Right atrium auricular region (tissue), 2 donors: ENCODE measurements at places on chromosomes 11 and 22. TPM values are rescaled to one million over a fixed set of nuclear protein-coding genes. Genes with fewer than 3 reads are reported as not detected.

The SLC22A6 gene
- total RNA-seq = not detected

The NXPE1 gene
- total RNA-seq = not detected

The MYBPC3 gene
- 797 TPM for total RNA-seq

The LMNTD2 gene
- 0.86 TPM for total RNA-seq

The KLHL35 gene
- total RNA-seq = 0.20 TPM

The CD248 gene
- total RNA-seq = 10.7 TPM

The MS4A7 gene
- 16.0 TPM for total RNA-seq

DNA sequence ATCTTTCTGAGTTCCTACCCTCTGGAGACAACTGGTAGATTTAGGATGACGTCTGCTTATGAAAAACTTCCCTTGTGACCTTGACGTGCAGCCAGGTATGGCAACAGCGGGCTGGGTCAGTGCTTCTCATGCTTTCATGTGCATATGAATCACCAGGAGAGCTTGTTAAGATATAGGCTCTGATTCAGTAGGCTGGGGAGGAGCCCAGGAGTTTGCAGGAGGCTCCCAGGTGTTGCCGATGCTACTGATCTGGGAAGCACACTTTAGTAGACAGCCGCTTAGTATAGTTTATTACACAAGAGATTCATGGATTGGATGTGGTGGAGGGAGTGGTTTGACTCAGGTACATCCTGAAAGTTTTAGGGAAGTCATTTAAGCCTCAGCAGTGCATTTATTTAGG is 23.8 kb downstream of the DIXDC1 start:
- no peak overlapping the region for H3K4me3 ChIP-seq
- no peaks in the 10 kb centered on the region for H3K36me3 ChIP-seq
- no peak overlapping the region for H3K27ac ChIP-seq
- H3K4me1 ChIP-seq = no peaks in the 10 kb centered on the region

GRCh38 chr22:34943830-34944229 is 122.1 kb upstream of the ISX start:
- H3K4me3 ChIP-seq = no peak overlapping the region
- no peaks in the 10 kb centered on the region for H3K36me3 ChIP-seq
- no peaks in the 10 kb centered on the region for H3K4me1 ChIP-seq
- DNase-seq = no peak
- H3K27ac ChIP-seq = no peak overlapping the region

GRCh38 chr11:60193687-60194433 is 11.0 kb upstream of the MS4A6A start:
- DNase-seq = peak; percentile 72
- peaks cover 4% of the 10 kb centered on the region for H3K4me1 ChIP-seq
- no peak overlapping the region for H3K4me3 ChIP-seq
- H3K36me3 ChIP-seq = no peaks in the 10 kb centered on the region
- H3K27me3 ChIP-seq = no peaks in the 10 kb centered on the region

DNA sequence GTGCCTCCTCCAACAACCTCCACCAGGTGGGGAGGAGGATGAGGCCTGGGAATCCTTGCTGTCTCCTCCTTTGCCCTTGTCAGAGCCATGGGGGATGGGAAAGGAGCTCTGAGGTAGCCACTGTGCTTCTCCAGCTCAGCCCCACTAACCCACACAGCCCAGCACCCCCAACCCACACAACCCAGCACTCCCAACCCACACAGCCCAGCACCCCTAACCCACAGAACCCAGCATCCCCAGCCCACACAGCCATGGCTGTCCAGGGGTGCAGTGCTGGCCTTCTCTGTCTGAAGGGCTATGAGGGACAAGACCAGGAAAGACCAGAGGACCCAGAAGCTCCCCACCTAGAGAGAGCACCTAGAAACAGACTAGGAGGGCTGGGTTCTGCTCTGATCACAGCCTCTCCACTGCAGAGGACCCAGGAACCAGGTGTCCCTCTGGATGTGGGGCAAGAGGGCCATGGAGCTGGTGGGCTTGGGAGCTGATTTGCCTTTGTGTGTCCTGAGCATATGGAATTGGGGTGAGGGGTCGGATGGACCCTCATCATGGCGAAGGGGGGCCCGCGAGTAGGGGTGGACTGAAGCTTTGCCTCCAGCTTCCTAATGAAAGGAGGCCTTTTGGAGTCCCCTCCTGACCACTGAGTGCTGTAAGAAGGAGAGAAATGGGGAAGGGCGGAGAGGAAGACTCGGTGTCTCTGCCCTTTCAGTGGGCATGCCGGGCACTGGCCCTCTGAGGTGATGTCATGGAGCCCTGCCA is 117.6 kb upstream of the THY1 start:
- H3K4me1 ChIP-seq = no peaks in the 10 kb centered on the region
- no peaks in the 10 kb centered on the region for H3K36me3 ChIP-seq
- H3K27ac ChIP-seq = no peak overlapping the region
- H3K27me3 ChIP-seq = no peaks in the 10 kb centered on the region
- no peak overlapping the region for H3K4me3 ChIP-seq

- no peaks in the 10 kb centered on the region for H3K27me3 ChIP-seq
- H3K4me3 ChIP-seq = no peak overlapping the region
- H3K27ac ChIP-seq = no peak overlapping the region
- DNase-seq = no peak
- H3K36me3 ChIP-seq = no peaks in the 10 kb centered on the region
These were observed 390.5 kb downstream of the OR4C45 start for GRCh38 chr11:50423208-50423607.

DNA sequence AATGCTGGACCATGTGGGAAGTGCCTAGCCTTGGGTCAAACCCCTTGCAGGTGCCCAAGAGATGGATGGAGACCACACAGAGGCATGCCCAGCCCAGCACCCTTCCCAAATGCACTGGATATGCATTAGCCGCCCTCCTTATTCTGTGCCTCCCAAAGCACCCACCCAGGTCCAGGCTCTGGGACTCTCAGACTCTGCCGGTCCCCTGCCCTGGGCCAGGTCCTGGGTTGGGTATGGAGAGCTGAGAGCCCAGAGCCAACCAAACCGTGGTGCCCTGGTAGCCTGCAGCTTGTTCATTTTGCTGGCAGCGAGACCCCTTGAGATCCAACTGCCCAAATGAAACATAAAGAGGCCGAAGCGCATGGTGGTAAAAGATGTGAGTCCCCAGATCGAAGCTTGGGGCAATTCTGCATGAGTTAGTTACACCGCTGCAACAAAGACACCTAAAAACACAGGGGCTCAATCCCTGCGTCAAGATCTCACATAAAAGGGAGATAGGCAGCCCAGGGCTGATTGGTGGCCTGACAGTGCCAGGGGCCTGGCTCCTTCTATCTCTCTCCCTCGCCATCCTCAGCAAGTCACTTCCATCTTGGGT is 61.5 kb downstream of the MYEOV start:
- no peak overlapping the region for H3K4me3 ChIP-seq
- no peaks in the 10 kb centered on the region for H3K4me1 ChIP-seq

- H3K27ac ChIP-seq = no peak overlapping the region
- no peak overlapping the region for H3K4me3 ChIP-seq
- H3K36me3 ChIP-seq = peaks cover 71% of the 10 kb centered on the region
These were observed 40.4 kb downstream of the SERPIND1 start for GRCh38 chr22:20814221-20814808.

- no peak overlapping the region for H3K4me3 ChIP-seq
- no peaks in the 10 kb centered on the region for H3K4me1 ChIP-seq
- H3K27me3 ChIP-seq = no peaks in the 10 kb centered on the region
- DNase-seq = no peak
These were observed 121.6 kb downstream of the CASP12 start for GRCh38 chr11:104776501-104777170.

- no peak overlapping the region for H3K4me3 ChIP-seq
- no peaks in the 10 kb centered on the region for H3K36me3 ChIP-seq
- DNase-seq = no peak
- peak overlapping the region; percentile 57 for H3K27ac ChIP-seq
- H3K4me1 ChIP-seq = no peaks in the 10 kb centered on the region
These were observed 35.5 kb downstream of the FZD4 start for GRCh38 chr11:86919557-86920210.

GRCh38 chr22:47270463-47271135 is 508.1 kb downstream of the TBC1D22A start:
- no peaks in the 10 kb centered on the region for H3K27me3 ChIP-seq
- no peak overlapping the region for H3K27ac ChIP-seq
- no peak for DNase-seq
- no peaks in the 10 kb centered on the region for H3K4me1 ChIP-seq

GRCh38 chr22:50274311-50274710 is 4.1 kb upstream of the MAPK11 start:
- H3K4me3 ChIP-seq = no peak overlapping the region
- H3K27ac ChIP-seq = no peak overlapping the region
- no peaks in the 10 kb centered on the region for H3K4me1 ChIP-seq
- H3K36me3 ChIP-seq = peaks cover 42% of the 10 kb centered on the region
- peak; percentile 68 for DNase-seq
